ENCODE measurements at places on chromosomes 12 and 14.

- DNase-seq, result no peak
Measured at GRCh38 chr12:9072481-9073038, 43.2 kb downstream of the A2M start.

- DNase-seq, result no peak
Measured at GRCh38 chr12:119198440-119198839, 19.7 kb downstream of the HSPB8 start.

GRCh38 chr14:85010186-85010585 is 519.8 kb upstream of the FLRT2 start:
- no peak for DNase-seq

- no peak for DNase-seq
Measured at GRCh38 chr12:52204095-52204930, 12.5 kb upstream of the KRT80 start.

- no peak for DNase-seq
Measured at GRCh38 chr12:13374793-13375192, 178.3 kb downstream of the EMP1 start.

DNA sequence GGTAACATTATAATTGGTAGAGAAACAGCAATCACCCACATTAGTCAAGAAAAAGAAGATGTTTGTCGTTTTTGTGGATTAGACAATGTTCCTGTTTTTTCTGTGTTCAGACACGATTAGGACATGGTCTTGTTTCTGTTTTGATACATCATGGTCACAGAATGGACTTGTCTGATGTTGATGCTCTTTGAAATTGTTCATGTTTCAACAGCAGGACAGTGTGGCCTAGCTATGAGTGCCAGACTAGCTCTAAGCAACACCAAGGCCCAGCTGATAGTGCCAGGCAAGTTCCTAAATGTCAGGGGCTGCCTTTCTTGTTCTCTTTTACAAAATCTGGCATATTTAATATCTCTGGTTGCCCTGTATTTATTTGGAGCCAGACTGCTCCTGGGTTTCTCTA is 40.9 kb upstream of the TOMM20L start:
- no peak for DNase-seq

GRCh38 chr12:132560364-132560613 is 50.1 kb downstream of the LRCOL1 start:
- DNase-seq, result no peak

DNA sequence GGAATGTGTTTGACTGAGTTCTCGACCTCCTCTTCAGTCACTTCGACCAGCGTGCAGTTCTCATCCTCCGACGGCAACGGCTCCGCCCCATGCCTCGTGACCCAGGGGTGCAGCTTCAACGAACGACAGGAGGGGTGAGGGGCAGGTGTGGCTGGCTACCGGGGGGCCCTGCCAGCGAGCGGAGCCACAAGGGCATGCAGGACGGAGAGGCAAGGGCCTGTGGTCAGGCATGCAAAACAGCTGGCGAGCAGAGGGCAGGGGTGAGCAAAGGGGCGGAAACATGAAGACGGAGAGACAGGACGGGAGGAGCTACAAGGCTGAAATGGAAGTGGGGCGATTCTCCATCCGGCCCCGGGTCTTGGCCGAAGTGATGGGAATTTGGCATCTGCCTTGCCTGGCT is 38.7 kb downstream of the P2RX4 start:
- no peak for DNase-seq

DNA sequence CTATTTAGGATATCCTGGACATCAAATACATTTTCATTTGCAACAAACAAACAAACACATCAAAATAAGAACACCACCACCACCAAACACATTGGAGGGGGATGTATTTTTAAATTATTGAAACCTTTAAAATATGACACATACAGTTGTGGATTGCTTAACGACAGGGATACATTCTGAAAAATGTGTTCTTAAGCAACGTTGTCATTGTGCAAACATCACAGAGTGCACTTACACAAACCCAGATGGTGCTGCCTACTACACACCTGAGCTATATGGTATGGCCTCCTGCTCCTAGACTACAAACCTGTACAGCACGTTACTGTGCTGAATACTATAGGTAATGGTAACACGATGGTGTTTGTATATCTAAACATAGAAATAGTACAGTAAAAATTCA is 19.4 kb downstream of the PYGL start:
- no peak for DNase-seq

GRCh38 chr12:130334937-130335336 is 2.8 kb upstream of the PIWIL1 start:
- no peak for DNase-seq

DNA sequence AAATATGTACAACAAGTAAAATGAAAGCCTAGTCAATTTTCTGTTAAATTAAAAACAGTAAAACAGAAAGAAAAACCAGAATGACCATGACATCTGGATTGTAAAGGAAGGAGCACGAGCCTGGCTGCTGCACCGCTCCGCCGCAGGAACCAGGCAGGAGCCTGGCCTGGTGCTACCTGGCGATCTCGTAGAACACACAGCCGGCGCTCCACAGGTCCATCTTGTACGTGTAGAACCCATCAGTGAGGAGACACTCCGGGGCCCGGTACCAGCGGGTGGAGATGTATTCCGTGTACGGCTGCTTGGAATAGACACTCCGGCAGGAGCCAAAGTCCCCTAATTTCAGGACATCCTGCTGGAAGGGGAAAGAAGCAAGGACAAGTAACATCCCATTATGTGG is 54.3 kb downstream of the MOK start:
- no peak for DNase-seq

- DNase-seq, result no peak
Measured at GRCh38 chr14:72565917-72566316, 328.0 kb downstream of the DPF3 start.

DNA sequence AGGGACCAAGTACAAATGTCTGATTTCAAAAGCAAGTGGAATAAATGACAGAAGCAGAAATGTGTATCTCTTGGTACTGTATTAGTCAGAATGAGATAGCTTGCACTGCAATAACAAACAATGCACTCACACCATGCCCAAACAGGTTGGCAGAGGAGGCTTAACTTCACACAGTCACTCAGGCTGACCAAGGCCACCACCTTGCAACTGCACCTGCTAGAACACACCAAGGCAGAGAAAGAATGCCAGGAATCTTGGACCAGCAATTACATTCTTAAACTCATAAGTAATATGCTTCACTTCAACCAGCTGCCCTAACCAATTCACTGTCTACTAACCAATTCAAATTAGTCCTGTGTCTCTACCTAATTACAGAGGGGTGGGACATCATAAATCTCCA is 378.3 kb downstream of the BCL11B start:
- DNase-seq, result no peak

DNA sequence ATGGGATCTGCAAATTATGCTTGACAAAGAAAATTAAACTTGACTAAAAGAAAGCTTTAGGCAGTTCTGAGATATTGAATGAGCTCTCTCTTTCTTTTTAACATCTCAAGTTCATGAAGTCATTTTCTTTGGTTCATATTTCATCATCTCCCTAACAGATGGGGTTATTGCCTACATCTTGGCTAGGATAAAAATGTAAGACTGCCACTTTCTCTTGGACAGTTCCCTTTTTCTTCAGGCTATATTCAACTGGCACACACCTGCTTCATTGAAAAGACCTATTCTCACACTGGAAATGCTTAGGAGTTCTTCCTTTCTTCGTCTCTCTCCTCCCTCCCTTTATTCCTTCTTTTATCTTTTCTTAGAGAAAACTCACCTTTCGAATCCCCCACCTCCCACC is 355.9 kb upstream of the SEL1L start:
- no peak for DNase-seq

DNA sequence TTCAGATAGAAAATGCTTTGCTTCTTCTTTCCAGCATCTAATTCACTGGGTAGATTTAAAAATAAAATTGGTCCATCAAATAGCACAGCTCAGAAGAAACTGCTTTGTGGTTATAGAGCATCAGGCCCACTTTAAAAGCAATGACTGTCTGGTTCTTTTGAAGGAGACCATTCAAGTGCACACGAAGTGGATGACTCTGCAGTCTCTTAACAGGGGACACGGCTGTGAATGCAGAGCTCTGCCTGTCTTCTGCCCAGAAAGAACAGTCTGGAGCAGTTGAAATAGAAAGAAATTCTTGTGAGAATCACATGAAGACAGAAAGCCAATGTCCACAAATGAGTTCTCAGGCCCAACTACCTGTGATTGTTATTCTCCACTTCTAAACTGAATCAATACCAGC is 138.7 kb upstream of the PLEKHA5 start:
- DNase-seq, result no peak

DNA sequence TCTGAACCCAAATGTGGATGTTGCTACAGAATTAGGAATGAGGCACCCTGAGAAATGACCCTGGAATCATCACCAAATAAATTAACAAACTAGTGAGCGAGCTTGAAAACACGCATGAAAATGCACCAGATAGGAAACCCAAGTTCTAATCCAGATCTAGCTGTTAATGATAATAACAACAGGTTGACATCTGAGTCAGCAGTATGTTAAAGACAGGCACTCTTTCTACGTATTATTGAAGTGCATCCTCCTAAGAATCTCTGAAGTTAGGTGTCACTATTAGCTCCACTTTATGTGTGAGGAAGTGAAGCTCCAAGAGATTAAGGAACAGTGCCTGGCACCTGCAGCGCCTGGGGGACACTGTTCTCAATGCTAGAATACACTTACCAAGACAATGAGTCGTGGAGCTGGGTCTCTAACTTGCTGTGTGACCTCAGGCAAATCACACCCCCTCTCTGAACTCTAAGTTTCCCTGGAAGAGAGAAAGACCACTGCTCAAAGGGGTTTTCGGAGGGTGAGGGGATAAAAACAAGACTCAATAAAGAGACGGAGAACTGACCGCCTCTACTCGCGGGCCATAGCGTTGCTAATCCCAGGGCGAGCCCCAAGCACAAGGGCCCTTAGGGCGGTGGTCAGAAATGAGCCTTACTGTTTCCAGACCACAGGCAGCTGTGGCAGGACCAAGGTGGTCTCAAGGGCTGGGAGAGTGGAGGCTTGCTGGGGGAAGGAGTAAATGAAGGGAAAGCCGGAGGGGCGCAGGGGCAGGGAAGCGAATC is 2.1 kb downstream of the SLC6A12 start:
- no peak for DNase-seq

GRCh38 chr12:125093681-125094330 is 28.6 kb downstream of the AACS start:
- no peak for DNase-seq

DNA sequence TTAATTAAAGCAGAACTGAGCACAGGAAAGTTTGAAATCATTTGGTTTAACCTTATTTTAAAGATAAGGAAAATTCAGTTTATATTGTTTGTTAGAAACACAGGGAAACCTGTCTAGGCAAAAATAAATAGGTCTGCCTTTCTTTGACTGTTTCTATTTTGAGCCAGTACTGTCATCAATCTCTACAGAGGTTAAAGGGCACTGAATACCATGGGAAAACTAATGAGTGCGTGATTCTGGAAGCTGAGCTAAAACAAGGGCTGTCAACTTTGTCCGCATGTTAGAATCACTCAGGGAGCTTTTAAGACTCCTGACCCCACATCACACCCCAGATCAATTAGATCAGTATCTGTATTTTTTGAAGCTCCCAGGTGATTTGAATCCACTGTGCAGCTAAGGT is 38.8 kb downstream of the NOPCHAP1 start:
- DNase-seq, result no peak

DNA sequence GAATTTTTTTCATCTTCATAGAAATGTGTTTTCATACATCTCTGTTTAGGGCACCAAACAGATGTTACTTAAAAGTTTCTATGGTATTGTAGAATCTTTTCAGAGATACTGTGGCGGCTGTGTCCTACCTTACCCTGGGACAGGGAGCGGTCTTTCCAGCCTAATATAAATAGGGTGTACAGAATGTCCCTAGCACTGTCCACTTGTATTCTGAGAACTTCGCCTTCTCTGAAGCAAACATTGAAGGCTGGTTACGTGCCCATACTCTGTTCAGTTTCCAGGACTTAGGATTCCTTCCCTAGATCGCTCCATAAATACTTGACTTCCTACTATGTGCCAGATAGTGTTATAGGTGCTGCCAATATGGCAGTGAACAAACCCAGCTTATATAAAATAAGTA is 24.3 kb upstream of the SLC38A2 start:
- no peak for DNase-seq

DNA sequence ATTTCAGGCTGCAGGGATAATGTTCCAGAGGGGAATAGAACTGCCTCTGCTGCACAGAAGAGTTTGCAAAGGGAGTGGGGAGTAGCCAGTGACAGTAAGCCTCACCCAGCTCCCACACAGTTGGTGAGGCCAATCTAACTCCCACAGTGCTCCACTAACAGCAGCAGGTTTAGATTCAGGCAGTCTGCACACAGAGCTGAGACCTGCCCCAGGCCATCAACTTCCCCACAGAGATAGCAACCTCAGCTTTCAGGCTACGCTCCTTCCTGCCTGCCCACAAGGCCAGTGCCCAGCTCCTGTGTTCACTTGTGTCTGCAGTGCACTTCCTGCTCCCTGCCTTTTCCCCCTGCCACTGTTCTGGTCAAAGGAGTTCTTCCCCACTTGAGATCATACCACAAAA is 107.5 kb downstream of the TBC1D30 start:
- DNase-seq, result no peak

DNA sequence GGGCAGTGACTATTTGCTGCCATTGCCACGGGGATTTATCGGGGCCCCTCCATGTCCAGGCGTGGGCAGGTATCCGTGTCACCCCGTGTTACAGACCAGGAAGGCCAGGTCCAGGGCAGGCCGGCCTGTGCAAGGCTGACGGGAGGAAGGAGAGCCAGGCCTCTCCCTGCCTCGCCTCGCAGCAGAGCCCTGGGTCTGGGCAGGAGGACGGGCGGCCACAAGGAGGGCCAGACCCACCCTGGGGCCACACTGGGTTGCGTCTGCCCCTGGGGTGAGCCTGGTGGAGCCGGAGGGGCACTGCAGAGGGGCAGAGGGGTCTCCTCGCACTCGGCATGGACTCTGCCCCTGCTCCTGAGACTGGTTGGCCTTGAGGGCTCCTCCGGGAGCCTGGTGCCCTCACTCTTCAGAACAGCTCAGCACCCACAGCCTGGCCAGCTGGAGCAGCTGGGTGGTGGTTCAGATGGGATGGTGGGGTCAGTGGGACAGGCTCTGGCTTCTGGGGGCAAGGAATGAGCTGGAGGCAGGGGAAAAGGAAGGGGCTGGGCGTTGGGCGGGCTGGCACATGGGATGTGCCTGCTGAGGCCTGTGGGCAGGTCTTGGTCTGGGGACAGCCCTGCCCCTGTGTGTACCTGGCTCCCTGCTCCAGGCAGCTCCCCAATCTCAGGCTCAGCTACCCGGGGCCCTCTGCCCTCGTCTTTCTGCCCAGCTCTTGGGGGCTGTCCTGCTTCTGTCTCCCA is 53.9 kb downstream of the KIF26A start:
- DNase-seq, result no peak

GRCh38 chr14:99531251-99532096 is 50.3 kb downstream of the CCNK start:
- DNase-seq, result no peak

- no peak for DNase-seq
Measured at GRCh38 chr12:4975574-4975973, 65.9 kb downstream of the KCNA1 start.

GRCh38 chr14:103739793-103740501 is 24.3 kb downstream of the ZFYVE21 start:
- no peak for DNase-seq

DNA sequence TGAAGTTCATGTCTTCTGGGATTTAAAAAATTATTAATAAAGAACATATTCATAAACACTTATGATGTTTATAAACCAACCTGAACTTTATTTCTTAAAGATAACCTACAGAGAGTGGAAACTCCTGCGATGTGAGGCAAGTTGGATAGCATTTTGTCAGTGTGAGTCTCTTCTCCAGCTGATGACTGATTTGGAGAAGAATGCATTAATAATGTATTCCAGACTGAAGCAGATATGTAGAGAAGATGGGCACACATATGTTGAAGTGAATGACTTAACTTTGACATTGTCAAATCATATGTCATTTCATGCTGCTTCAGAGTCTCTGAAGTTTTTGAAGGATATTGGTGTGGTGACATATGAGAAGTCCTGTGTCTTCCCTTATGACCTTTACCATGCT is 7.3 kb downstream of the HELB start:
- no peak for DNase-seq
